ENCODE measurements at places on chromosomes 11 and 22.

GRCh38 chr11:57126766-57127400 lies 54.9 kb upstream of the LRRC55 start:
- no peak for DNase-seq

DNA sequence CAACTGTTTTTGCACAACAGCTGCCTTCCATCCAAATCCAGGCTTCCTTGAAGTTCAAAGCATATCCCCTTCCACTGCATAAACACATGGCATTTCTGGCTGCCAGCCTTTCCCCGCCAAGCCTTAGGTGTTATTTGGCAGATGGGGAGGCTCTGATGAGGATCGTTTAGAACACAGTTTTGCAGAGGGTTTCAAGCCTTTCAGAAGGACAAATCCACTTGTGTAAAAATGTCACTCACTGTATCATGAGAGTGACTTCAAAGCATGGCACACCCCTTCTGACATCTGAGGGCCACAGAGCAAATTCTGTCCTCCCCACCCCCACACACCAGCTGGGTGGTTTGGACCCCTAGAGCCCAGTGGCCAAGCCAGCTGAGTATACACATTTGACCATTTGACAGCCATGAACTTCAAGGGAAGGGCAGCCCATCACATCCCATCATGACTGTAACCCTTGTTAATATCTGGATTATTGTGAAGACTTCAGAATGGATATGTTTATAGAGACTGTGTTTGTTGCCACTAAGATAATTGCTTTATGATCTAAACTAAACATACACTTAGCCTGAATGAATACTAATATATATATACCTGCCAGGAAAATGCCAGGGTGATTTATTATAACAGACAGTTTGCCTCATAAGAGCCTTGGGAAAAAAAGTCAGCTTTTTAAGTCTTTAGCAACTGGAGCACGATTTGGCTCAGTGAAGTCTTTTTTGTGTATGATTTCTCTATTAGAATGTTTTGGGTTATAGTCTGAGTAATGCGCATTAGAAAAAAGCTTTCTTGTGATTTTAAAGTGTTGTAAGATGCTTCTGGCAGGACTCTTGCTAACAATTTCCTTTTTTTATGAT lies 31.9 kb downstream of the FBLN1 start:
- no peak for DNase-seq

DNA sequence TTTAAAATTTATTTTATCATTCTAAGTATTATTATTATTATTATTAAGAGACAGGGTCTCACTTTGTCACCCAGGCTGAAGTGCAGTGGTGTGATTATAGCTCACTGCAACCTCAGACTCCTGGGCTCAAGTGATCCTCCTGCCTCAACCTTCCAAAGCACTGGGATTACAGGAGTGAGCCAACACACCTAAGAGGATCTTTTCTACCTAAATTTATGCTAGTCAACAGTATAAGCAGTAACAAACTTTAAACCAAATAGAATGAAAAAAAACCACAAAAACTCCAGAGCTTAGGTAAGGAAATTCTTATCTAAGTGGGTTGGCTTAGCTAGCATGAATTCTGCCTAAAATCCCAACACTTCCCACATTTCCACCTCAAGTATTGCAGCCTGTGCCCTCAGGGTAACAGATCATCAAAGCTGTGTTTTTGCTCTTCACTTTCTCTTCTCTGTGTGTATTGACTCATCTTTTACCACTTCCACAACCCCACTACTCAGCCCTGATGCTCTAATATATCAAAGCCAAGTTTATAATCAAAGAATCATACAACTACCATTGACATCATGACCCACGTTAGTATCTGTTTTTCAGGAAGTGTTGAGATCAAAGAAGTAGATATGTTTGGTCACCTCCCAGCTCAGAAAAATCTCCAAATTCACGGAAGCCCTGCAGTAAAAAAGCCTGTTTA lies 93.7 kb upstream of the SPON1 start:
- no peak for DNase-seq

DNA sequence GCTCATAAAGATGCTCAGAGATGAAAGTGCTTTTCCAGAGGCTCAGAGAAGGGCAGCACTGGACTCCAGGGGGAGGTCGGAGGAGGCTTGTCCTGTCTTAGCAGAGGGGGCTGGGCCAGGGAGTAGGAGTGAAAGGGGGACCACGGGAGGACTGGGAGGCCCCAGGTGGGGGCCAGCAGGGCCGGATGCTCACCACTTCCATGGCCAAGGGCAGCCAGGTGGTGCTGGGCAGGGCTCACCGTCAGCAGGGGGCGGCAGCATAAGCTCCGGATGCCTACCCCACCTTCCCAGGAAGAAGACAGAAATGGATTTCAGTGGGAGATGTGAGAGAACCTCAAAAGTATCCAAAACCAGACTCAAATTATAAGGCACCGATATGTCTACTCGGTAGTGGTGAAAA lies 11.0 kb downstream of the RAB36 start:
- no peak for DNase-seq
